ENCODE measurements at places on chromosomes 12 and 14.

DNA sequence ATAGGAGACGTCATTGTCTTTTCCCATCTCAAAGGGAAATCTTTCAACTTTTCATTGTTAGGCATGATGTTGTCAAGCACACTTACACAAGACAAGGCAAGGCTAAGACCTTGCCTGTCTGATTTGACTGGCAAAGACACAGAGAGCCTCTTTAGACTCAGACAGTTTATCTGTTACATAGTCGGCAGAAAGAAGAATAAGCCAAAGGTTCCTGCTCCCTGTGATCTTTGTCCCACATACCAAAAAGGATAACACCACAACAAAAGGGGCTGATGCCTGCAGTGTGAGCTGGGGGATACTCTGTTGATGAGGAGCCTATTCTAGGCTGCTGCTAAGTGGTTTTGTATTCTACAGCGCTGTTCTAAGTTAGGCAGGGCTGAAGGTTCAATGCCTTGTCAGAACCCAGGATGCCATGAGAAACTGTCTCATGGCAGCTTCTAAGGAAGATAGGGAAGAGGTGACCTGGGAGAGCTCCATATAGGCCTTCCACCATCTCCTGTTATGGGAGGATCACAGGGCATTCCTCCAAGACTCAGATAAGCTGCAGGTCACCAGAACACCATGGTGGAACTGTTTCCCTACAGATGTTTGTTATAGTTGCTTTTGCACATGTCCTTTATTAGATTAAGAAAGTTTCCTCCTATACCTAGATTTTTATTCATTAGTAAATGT is 12.7 kb downstream of the ERC1 start:
- no peak for DNase-seq

GRCh38 chr14:50791201-50791600 is 39.8 kb downstream of the NIN start:
- no peak for DNase-seq

GRCh38 chr14:44701563-44702263 is 194.6 kb upstream of the FSCB start:
- no peak for DNase-seq

- no peak for DNase-seq
Observed at GRCh38 chr12:6114476-6114870, 10.0 kb downstream of the VWF start.

DNA sequence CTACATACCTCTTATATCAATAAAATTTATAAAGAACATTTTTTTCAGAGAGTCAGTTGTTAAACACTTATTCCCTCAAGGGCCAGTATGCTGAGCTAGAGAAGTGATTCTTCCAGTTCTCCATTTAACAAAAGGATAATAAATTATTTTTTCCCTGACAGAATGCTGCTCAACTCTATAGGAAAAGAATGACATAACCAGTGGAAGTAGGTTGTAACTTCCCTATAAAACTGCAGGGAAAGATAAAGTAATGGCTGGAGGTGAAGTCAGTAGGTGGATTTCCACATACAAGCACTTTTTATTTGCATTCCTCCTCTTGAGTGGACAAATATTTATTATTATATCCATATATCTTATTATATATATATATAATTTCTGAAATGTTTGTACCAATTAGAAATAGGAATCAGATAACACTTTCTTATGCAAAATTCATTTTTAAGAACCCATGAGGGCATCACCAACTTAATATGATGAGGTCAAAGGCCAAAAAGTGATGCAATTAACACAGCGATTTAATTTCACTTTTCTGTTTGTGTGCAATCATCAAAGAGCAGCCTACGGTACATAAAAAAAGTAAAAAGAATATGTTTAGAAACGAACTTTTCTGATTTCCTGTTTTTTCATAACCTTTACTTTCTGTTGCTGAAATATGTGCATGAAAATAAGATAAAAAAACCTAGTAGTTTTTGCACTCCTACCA is 175.3 kb downstream of the PRKD1 start:
- DNase-seq, result no peak

DNA sequence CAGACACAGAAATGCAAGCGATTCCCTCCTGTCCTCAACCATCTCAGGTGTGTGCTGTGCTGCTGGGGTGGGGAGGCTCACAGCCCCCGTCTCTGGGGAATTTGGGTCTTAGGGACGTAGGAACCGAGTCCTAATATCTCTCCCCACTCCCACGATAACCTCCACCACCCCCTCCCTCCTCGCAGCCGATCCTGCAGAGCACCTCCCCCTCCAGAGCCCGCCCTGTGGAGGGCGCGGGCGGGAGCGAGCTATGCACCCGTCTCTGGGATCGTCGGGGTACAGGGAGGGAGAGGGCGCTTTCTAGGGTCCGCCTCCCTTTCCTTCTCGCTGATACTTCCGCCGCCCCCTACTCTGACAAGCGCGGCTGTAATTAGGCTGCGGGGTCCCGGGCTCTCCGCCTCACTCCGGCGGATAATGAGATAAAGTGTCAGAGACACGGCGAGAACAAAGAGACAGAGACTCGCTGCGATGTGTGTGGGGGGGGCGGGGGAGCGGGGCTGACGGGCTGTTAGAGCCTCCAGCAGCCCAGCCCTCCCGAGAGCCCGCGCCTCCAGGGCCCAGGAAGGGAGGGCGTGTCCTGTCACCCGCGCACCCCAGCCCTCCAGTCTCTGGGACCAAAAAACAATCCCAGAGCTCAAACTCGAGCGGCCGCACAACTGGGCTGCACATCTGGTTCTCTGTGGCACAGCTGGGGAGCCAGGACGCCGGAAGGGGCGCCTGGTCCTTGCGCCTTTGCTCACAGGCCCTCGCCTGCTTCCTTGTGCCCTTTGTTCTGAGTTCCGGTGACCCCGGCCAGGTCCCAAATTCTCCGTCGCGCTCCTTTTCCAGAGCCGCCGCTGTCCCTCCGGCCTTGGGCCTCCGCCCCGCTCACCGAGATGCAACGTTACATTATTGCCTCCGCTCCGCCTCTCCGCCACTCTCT is 8.7 kb downstream of the SHMT2 start:
- no peak for DNase-seq

DNA sequence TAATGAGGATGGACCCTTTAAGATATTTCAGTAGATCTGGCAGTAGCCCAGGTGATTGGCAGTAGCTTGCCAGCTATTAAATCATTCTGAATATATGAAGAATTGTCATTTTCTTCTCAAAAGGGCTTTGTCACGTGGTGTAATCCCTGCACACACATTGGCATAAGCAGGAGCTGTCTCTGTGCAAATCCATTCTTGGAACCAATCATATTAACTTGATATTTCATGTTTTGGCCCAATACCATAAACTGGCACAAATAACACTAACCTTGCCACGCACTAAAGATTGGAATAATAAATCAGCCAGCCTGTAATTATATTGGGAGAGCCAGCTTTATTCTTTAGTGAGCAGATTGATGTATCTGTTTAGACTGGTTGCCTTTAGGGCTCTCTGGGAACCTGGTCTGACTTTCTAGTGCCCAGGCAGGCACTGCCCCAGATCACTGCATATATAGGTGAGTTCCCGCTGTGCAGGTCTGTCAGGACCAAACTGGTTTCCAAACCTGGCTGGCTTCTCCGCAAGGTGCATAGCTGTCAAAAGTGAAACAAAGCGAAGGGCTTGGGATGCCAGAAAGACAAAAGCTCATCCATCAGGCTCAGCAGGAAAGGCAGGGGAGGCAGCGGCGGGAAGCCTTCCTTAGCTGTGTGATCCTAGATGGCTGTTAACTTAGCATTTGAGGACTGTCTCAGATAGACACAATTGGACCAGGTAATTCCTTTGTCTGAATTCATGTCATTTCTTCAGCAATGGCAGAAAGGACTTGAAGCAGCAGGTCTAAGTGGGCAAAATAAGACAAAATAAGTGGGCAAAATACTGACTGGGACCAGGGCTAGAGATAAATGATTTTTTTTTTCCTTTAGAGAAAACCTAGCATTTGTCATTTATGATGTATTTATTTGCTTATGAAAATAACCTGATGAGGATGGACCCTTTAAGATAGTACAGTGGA is 128.8 kb upstream of the DYRK2 start:
- DNase-seq, result no peak

- DNase-seq, result no peak
Observed at GRCh38 chr14:63438065-63438757, 105.0 kb downstream of the PPP2R5E start.

DNA sequence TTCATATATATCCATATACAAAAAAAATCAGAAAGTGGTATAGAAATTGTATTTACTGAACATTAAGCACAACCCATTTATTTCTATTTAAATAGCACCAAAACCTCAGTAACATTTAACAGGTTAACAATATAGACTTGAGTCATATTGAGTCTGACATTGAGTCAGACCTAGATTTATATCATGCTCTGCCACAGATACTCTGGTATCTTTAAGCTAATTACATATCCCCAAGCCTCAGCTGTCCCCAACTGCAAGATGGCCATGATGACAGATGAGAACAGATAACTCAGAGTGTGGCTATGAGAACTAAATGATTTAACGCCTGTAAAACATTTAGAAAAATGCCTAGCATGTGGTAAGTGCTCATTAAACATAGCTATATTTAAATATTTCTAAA is 40.3 kb downstream of the IFNG start:
- DNase-seq, result no peak

DNA sequence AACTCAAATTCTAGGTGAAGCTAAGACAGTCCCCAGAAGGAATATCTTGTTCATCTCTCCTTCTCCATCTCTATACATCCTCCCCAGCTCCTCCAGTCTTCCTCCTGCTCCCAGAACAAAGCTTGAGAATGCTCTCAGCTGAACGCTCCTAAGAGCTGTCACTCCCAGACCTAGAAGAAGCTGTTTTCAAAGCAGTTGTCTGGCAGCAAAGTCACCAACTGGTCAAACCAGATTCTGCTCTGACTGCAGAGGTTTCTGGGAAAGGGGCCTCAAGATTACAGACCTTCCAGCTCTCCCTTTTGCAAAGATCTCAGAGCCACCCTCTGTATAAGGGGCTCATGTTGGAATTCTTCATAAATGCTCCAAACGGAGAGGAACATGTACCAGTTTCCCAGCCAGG is 9.6 kb upstream of the HSPB8 start:
- no peak for DNase-seq

DNA sequence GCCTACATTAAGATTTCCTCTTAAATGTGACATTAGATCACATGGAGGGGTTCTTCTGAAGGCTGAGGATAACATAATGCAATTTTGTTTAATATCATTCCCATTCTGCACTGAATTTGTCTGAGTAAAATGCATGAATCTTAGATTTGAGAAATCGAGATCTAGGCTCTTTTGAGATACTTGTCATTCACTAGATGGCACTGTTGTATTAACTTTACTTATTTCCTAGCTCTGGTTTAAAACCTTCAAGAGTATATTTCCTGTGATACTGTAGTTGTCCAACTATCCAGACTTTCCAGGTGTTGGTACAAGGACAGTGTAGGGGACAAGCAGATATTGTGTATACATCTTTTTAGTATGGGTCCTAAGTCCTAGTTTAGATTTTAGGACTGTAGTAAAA is 91.7 kb upstream of the SEL1L start:
- peak; percentile 31 for DNase-seq

All from frontal cortex (tissue), 4 donors.